CD4-positive, alpha-beta T cell treated with Interleukin-6 at 100 ng/mL for 8 hours (primary cell): ENCODE measurements at places on chromosomes 6 and 20.

DNA sequence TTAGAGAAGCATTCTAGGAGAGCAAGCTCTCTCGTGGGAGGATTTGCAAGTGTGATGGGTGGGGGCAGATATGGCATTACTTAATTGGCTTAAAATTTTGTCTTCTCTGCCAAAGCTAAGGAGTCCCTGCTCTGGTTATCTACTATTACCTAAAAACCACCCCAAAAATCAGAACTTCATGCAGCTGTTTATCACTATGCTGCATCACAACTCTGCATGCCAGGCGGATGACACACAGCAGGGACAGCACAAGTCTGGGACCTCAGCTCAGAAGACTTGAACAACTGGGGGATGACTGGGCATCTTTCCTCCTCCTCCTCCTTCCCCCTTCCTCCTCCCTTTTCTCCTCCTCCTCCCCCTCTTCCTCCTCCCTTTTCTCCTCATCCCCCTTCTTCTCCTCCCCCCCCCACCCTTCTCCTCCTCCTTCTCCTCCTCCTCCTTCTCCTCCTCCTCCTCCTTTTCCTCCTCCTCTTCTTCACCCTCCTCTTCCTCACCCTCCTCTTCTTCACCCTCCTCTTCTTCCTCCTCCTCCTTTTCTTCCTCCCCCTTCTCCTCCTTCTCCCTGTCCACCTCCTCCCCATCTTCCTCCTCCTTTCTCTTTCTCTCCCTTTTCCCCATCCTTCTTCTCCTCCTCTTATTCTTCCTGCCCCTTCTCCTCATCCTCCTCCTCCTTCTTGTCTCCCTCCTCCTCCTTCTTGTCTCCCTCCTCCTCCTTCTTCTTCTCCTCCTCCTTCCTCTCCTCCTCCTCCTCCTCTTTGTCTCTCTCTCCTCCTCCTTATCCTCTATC, 218.6 kb upstream of the PMEPA1 start:
- no peak for DNase-seq

GRCh38 chr6:11798096-11798495, 19.5 kb upstream of the ADTRP start:
- DNase-seq: no peak

GRCh38 chr20:23456873-23457272, 4.2 kb upstream of the CST11 start:
- no peak for DNase-seq

DNA sequence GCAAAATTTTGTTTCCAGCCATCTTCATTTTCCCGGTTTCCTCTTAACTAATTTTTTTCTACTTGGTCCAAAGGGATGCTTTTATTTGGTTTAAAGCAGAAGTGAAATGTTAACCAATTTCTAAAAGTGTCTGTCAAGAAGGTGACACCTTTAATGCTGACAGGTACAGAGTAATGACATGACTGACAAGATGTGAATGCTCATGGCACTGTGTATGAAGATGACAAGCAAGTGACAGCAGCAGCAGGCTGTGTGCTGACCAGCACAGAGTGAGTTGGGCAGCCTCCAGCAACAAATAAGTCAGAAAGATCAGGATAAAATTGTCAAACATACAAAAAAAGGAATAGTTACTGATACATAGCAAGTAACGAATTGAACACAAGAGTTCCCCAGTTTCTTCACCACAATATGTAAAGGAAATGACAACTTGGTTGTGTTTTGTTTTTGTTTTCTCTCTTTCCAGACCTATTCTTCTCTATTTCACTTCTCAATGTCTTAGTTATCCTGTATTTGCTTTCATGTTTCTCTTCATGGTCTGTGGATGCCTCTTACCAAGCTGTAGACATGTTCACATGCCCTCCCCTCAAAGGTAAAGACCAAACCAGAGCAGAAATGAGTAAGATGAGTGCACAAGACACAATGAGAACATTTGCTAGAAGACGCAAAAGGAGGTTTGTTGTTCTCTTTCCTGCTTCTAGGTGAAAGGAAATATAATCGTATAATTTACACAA, 174.9 kb downstream of the FRK start:
- DNase-seq: no peak
